ENCODE measurements at places on chromosomes 2 and 18. TPM values are rescaled to one million over a fixed set of nuclear protein-coding genes. Genes with fewer than 3 reads are reported as not detected.

GRCh38 chr2:120932472-120932871 is 196.8 kb downstream of the GLI2 start:
- no peak for DNase-seq

DNA sequence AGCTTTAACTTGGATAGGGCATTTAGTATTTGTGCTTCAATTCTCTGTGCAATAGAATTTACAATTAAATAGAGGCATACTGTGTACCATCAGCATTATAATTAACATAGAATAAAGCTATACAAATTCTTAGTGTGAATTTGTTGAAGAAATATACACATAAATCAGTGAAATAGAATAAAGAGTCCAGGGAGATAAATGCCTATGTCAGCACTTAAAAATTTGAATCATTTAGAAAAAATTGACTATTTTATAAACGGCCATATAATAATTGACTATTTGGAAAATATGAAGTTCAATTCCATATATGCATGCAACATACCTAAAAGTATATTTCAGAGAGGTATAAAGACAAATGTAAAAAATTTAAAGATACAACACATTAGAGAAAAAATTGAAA is 348.7 kb downstream of the NR4A2 start:
- DNase-seq, result no peak

DNA sequence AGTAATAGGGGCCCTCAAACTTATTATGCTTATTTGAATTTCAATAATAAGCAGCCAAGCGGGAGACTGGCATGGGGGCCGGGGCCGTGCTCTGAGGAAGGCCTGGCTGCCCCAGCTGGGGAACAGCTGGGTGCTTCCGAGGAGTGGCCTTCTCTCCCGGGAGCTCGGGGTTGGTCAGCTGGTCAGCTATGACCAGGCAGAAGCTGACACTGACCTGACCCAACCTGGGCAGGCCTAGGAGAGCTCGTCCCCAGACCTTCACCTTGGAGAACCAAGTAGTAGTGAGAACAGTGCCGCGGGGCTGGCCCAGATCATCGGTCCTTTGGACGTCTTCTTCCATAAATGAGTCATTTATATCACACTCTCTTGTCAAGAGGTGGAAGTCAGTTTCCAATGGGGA is 36.1 kb downstream of the RRM2 start:
- DNase-seq, result no peak

The SERPINB7 gene
- total RNA-seq, result not detected

DNA sequence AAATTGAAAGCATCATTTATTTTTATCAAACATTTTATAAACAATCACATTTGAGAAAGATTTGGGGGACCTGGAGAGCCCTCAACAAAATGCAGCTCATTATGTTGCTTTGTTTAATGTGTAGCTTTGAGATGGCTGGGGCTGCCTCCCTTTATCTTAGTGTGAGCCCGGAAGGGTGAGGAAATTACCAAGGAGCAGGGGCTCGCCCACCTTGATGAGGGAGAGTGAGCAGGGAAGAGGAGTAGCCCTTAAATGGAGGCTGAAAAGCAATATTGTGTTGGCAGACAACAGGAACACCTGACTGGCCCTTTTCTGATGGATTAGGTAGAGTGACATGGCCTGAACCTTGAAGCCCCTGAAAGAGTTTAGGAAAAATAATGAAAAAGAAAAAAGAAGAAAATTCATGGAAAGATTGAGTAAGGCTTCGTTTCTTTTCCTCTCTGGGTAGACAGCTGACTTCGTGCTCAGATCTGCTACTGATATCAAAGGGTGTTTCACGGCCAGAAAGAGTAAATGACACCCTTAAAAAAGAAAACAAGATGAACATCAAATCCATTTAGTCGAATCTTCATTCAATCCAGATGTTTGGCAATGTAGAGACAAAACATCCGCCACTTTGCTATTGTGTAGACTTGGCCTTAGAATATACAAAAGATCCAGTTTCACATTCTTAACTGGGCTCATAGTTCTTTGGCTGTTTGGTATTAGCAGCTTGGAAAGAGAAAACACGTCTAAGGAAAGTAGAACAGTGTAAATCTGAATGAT is 206.5 kb upstream of the TCF4 start:
- no peak for DNase-seq

The HNMT gene
- total RNA-seq, result 4.6 TPM

GRCh38 chr2:238286987-238287736 is 1.2 kb downstream of the PER2 start:
- DNase-seq, result no peak

DNA sequence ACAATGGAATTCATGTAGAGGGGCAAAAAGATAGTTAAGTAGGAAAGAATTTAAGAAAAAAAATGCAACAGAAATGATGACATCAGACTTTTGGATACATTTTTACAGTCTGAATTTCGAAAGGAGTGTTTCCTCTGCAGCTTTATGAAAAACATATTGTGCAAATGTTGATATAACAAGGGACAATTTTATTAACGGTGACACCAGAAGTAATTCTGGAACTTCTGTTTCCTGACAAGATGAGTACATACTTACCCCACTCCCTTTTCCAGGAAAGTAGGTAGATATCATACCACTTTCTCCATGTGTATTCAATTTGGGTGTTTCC is 369.6 kb downstream of the FBXO15 start:
- no peak for DNase-seq

The THSD7B gene
- total RNA-seq, result not detected

The RAB6D gene
- total RNA-seq, result 0.10 TPM
